ENCODE measurements at places on chromosomes 7 and 10.

- no peak for DNase-seq
Measured at GRCh38 chr7:112798274-112799159, 8.3 kb upstream of the TMEM168 start.

DNA sequence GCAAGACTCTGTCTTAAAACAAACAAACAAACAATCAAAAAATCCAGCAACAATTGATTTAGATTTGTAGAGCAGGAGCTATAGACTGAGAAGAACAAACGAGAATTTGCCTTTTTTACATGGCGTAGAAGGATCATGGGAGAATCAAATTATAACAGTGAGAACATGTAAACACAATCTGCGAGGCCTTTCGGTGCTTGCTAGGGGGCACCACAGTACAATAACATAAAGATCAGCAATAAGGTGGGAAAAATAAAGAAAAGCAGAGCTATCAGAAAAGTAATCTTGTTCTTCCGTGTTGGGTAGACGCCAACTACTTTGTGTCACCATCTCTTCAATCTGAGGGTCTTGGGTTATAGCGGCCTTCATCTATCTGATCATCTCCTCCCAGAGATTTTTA lies 82.2 kb downstream of the NOD1 start:
- no peak for DNase-seq

- DNase-seq, result no peak
Measured at GRCh38 chr7:131254211-131254610, 73.5 kb upstream of the MKLN1 start.

- DNase-seq, result no peak
Measured at GRCh38 chr10:54800741-54801421, at the start of gene PCDH15. Gene PCDH15 (minus strand): TSS chr10:54801231. CDS start chr10:54664262, 136,969 bp downstream.

GRCh38 chr10:80539421-80540031 lies 1.8 kb downstream of the SH2D4B start:
- no peak for DNase-seq

DNA sequence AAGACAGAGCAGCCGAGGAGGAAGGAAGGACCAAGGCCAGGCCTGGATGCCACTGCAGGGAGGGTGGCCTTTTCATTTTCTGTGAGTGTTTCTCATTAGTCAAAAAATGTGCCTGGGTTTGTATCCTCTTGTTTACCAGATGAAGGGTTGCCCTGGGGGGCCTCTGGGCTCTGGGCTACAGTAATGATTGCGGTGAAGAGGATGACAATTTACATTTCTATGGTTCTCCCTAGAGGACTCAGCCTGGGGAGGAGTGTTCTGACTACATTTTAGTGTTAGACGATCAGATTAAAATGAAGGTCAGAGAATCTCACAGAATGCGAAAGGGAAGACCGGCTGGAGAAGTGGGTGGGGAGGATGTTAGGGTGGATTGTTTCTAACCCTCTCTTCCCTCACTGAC lies 108.0 kb upstream of the KMT2C start:
- DNase-seq, result no peak

DNA sequence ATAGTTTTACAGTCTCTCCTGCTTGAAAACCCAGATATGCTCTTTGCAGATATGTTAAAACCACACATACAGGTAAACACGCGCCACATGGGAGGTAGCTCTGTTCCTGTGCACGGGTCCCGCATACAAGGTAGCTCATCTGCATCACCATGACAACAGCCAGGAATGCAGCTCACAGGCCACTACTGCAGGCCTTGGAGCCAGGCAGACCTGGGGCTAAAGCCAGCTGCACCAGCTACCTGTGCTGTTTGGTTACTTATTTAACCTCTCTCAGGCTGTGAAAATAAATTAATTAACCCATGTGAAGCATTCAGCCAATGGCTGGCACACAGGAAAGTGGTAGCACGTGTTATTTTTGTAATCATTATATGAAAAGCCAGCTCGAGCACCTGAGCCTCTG lies 428.3 kb downstream of the TNS3 start:
- no peak for DNase-seq

DNA sequence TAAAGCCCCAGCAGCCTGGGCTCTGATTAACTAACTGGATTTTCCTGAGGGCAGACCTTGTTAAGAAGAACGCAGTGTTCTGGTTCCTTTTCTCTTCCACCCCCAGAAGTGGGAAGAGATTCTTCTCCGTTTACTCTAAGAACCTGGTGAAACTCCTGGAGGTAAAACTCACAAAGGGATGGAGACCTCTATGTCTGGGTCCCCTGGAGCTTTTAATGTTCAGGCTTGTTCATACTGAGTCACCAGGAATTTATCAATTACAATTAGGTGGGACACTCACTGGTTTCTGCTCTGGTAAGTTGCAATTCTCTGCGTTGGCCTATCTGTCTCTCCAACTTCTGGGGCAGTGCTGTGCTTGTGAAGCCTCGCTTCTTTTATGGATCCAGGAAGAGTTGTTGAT lies 73.3 kb upstream of the CACNB2 start:
- DNase-seq, result no peak

GRCh38 chr10:97066877-97067555 lies 118.7 kb downstream of the SLIT1 start:
- no peak for DNase-seq

GRCh38 chr10:48924988-48925387 lies 14.7 kb downstream of the LRRC18 start:
- DNase-seq, result no peak

DNA sequence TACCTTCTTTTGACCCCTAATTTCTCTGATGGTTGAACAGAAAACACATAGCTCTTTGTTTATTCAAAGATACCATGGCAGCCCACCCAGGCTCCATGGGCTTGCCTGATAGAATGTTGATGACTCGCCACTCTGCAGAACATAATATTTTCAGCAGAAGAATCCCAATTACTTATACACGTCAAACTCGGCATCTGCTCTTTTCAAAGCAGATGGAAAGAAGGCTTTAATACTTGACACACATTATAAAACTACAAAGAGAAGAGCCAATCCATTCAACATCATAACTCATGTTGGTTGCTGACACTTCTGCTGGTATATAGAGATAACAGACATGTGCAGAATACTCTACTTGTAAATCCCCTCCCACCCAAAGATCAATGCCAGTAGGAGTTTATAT lies 69.0 kb downstream of the FOXI2 start:
- no peak for DNase-seq

DNA sequence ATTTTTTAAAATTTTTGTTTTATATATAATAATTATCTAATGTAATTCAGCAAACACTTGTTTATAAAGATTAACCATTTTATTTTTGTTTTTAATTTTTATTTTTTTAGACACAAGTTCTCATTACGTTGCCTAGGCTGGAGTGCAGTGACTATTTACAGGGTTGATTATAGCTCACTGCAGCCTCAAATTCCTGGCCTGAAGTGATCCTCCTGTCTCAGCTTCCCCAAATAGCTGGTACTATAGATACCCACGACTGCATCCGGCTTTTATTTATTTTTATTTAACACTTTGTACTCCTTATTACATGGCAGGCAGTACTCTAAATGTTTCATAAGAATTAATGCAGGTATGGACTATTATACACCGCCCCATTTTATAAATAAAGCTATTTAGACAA lies 288.7 kb downstream of the MDFIC start:
- no peak for DNase-seq

GRCh38 chr7:4072161-4072925 lies 609.8 kb upstream of the FOXK1 start:
- no peak for DNase-seq

- DNase-seq, result no peak
Measured at GRCh38 chr10:12512332-12513002, 163.1 kb downstream of the CAMK1D start.

- DNase-seq, result no peak
Measured at GRCh38 chr7:40463446-40463845, 328.6 kb downstream of the SUGCT start.

- no peak for DNase-seq
Measured at GRCh38 chr10:34907743-34908430, 92.8 kb upstream of the PARD3 start.

DNA sequence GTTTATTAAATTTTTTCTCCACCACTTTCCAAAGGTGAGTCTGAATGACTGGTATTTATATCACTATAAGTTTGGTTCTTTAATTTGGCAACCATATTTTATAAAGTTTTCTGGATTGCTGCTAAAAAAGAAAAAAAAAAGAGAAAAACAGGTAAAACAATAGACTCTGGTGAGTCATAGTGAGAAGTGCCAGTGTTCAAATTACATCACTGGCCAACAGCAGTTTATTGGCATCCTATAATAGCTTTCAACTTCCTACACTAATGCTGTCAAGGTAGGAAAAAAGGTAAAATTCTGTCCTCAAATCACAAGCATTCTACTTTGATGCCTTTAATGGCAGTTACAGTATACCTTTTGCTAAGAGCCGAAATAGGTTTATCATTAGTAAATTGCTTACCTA lies 808.8 kb downstream of the GRM8 start:
- DNase-seq, result no peak

- no peak for DNase-seq
Measured at GRCh38 chr7:1910827-1911226, 240.8 kb downstream of the ELFN1 start.

DNA sequence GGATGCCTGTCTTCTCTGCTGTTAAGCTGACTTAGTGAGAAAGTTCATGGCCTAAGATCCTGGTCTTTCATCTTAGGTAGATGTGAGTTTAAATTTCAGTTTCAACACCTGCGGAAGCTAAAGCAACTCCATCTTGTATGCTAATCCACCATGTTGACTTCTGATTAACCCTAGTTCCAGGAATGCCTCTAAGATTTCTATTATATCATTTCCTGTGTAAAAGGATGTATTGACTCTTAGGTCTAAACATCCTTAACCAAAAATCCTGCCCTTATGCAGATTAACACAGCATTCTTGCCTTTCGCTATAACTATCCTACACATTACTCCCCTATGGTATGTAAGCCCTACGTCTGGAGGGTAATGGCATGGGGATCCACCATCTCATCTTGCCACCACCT lies 94.4 kb upstream of the CCDC6 start:
- DNase-seq, result no peak

DNA sequence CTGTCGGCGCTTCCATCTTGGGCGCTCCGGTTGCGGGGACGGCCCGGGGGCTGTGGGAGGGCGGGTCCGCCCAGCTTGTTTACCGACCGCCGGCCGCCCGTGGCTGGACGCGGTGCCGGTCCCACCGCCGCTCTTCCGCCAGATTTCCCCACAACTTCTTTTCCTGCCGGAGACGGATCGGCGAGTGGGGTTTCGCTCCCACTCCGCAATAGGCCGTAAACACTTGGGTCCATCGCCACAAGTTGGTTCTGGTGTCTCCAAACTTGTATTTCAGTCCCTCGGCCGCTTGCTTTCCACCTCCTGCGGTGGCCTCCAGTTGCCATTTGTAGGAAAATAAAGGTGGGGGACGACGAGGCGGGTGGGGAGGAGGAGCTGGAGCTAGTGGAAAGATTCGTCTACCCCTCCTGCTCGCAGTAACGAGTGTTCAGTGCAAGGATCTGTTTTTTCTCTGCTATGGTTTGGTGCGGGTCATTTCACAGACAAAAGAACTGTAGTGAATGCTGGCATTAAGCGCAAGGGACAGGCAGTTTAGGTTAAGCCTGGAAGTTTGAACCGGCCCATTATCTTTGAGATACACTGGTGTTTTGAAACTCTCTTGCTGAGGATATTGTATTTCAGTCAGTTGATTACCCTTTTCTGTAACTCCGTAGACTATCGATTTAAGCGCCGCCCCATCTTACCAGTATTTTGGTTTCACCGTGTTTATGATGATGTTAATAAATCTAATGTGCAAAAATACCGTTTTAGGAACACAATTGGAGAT lies 24.3 kb upstream of the ZRANB1 start:
- peak; percentile 55 for DNase-seq

GRCh38 chr10:4781955-4782354 lies 44.1 kb upstream of the AKR1E2 start:
- DNase-seq, result no peak

GRCh38 chr7:150942001-150942590 lies 36.0 kb downstream of the KCNH2 start:
- peak; percentile 81 for DNase-seq

- DNase-seq, result no peak
Measured at GRCh38 chr10:70328967-70329366, 45.2 kb upstream of the NPFFR1 start.

DNA sequence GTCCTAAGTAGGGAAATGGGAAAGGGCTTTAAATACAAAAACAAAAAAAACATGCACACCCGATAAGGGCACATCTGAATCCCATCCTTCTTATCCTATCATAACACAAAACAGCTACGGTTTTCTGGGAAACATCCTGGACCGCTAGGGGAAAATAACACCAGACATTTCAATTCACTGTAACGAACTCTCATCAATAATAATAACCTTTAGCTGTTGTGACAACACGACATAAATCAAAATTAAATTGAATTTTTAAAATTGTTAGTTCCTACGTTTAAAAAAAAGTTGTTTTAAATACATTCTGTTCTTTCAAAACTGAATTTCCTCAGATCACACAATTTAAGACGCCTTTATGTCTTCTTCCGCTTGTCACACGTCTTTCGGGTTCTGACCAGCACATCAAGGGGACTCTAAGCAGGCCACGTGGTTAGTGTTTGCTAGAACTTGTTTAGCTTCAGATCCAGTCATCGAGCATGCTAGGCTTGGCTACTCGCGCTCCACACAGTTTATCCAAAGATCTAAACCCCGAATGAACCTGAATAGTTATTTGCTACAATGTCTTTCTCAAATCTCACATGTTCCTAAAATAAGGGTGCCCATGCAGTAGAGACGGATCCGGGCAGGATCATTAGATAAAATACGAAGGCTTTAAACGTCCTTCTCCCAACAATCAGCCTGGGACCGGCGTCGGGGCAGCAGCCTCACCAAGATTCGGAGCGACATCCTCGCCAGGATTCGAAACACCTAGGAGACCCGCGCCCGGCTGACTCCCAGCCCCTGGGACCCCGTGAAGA lies 839 bp downstream of the IKZF5 start:
- peak; percentile 65 for DNase-seq

DNA sequence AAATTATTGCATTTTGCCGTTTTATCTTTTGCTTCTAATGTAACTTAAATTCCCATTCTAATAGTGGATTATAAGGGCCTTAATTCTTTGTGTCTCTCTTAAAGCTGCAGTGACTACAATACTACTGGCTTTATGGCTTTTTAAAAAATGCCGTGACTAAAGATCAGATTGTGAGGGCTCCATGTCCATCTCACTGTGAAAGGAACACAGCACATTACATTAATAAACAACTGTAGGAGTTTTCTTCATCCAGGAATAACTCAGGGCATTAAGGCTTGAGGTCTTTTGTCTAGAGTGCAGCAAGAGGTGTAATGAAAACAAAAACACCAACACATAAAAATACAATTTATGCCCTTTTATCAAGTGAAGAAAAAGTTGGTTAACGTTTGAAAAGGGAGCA lies 205.3 kb downstream of the SKAP2 start:
- DNase-seq, result no peak

- DNase-seq, result peak; percentile 19
Measured at GRCh38 chr10:15879058-15879457, 18.8 kb upstream of the MINDY3 start.

DNA sequence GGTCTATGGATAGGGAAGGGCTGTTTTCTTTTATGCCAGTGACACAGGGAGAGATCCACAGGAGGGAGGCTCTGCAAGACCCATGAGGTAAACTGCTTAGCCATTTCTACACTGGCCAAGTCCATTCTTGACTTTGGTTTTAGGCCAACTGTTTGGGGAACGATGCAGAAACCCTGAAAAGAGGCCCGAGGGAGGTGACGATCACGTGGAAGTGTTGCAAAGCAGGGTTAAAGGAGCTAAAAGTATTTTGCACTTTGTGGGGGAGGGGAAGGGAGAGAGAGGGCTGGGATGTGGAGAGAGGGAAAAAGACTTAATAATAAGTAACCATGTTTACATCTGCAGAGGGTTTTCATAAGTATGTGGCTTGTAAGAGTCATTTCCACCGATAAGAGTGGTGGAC lies 239.7 kb downstream of the EMX2 start:
- DNase-seq, result no peak
